GM13977 (cell line): ENCODE measurements at places on chromosomes 3 and 15.
A peak's percentile ranks its signal among the peaks of the same experiment; 100 is the strongest.

DNA sequence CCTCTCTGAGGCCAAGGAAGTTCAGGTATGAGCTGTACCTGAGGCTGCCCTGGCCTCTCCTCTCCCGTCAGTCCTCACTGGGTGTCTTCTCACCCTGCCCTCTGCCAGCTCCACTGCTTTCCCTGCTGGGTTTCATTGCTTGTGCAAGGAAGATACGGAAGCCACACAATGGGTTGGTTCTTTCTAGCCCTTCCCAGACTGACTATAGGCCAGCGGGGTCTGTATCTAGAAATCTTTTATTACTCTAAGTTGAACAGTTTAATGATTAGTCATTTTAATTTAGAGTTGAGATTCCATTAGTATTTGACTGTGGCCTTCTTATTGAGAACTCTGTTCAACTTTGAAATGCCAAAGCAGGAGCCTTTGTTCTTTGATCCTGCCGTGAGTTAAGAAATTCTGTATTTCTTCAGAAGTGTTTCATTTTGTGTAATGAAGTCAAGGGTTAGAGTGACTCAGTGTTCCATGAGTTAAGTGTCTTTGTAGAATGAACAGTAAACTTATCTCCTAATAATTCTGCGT is 16.2 kb downstream of the C3orf62 start:
- DNase-seq: no peak

GRCh38 chr15:88141269-88141889 is 115.2 kb downstream of the NTRK3 start:
- DNase-seq: no peak

GRCh38 chr3:50146316-50146901 is 8.7 kb upstream of the SEMA3F start:
- no peak for DNase-seq

DNA sequence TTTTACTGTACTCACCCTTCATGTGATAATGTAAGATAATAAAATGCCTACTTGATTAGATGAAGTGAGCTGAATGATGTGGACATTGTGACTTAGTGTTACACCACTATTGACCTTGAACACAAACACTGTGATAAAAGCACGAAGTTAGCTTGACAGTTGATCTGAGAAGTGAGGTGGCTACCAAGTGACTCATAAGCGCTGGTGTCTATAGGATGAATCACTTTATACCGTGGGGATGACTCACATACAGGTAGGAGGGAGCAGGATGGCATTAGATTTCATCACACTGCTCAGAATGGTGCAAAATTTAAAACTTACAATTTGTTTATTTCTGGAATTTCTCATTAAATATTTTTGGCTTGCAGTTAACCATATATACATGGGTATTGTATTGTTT is 174.7 kb upstream of the CNTN3 start:
- DNase-seq: no peak

GRCh38 chr3:188279502-188280335 is 125.8 kb downstream of the LPP start:
- DNase-seq: no peak

DNA sequence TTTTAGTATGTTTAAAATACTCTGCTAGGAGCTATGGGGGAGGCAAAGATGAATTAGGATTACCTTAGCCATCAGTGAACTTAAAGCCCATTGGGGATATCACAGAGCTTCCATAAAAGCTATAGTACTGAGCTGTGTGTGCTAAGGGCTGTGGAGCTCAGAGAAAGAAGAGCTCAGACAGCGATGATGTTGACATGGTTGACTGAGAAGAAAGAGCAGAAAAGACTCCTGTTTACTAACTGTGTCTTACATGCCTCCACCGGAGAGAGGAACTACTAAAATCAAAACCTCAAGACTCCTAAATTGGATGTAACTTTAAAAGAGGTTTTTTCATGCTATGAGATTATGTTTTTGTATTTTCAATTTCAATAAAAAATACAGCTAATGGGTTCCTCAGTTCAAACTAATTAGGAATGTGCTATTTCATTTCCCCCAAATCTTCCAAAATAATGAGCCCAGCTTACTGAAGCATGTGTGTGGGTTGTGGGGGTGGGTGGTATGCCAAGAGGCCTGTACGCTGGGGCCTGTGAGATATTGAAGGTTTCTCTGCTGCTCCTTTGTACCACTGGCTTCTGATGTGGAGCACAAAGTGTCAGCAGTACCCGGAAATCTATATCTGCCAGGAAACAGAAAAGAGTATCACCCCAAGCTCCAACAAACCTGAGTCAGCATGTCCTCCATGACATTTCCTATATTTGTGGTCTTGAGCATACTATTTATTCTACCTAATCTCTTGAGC is 22.7 kb downstream of the DGKG start:
- no peak for DNase-seq

GRCh38 chr3:151644986-151645385 is 88.7 kb upstream of the AADACL2 start:
- no peak for DNase-seq

DNA sequence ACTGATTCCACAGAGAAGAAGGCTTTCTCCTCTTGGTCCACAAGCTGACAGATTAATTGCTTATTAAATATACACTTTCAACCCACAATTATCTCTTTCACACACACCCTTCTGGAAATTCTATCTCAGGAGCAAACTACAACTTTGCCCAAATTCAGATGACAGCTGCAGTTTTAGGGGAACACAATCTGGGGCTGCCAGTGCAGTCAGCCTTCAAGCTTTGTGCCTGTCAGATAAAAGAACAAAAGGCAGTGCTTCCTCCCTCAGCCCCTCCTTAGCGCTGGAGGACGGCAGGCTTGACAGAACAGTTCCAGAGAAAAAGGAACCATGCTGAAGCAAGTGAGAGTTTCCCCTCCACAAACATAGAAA is 99.6 kb downstream of the TMCC1 start:
- peak; percentile 14 for DNase-seq

- DNase-seq: no peak
Measured at GRCh38 chr15:91345736-91346135, 245.7 kb downstream of the SV2B start.

- no peak for DNase-seq
Measured at GRCh38 chr15:69096626-69097025, 63.8 kb upstream of the GLCE start.

GRCh38 chr3:14265246-14265962 is 86.8 kb downstream of the LSM3 start:
- no peak for DNase-seq

- DNase-seq: no peak
Measured at GRCh38 chr3:183551930-183552329, 3.6 kb downstream of the KLHL6 start.

GRCh38 chr15:77457191-77457904 is 36.7 kb downstream of the HMG20A start:
- DNase-seq: no peak

GRCh38 chr3:118760585-118761290 is 273.9 kb downstream of the IGSF11 start:
- DNase-seq: peak; percentile 17

DNA sequence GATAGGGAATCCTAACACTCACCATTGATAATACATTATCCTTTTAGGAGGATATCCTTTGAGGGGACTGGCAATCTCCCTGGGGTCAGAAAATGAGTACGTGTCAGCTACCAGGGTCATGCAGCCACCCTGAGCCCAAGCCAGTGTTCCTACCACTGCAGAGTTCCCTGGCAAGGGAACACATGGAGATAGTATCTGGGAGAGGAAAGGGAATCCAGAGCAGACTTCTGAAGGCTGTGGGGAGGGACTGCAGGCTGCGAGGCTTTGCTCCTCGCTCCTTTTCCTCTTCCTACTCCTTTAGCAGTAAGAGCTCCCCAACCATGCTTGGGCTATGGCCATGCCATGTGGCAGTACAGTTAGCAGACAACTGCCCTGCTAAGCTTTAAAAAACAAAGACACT is 62.9 kb upstream of the TJP1 start:
- DNase-seq: no peak

DNA sequence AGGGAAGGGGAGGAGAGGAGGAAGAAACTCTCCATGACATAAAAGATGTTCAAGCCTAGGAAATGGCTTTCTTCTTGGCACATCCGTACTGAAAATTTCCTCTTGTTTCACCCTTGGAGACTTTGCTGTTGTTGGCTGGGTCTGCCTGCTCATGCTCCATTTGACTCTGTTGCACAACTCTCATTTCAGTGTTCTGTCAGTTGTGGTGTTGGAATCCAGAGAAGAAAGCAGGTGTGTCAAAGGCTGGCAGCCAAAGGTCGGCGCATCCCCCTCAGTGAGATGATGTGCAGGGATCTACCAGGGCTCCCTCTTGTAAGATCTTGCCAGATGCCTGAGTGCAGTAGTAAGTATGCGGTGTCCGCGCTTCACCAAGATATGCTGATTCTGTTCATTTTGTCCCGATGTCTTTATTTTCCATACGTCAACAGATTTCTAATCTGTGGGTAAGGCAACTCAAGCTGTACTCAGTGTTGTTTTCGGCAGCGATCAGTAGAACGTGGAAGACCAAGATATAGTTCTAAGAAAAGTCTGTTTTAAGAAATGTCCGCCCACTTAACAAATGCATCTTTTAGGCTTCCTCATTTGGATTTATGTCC is 265.2 kb upstream of the GOLGA6L4 start:
- no peak for DNase-seq

GRCh38 chr15:77040673-77041072 is 30.2 kb downstream of the TSPAN3 start:
- DNase-seq: peak; percentile 19

GRCh38 chr3:151976211-151977050 is 103.0 kb downstream of the SUCNR1 start:
- no peak for DNase-seq

- DNase-seq: no peak
Measured at GRCh38 chr3:156614642-156615511, 59.5 kb upstream of the TIPARP start.

GRCh38 chr15:98127586-98127985 is 167.1 kb downstream of the ARRDC4 start:
- DNase-seq: no peak

GRCh38 chr3:32413845-32414521 is 22.3 kb downstream of the CMTM7 start:
- DNase-seq: no peak

DNA sequence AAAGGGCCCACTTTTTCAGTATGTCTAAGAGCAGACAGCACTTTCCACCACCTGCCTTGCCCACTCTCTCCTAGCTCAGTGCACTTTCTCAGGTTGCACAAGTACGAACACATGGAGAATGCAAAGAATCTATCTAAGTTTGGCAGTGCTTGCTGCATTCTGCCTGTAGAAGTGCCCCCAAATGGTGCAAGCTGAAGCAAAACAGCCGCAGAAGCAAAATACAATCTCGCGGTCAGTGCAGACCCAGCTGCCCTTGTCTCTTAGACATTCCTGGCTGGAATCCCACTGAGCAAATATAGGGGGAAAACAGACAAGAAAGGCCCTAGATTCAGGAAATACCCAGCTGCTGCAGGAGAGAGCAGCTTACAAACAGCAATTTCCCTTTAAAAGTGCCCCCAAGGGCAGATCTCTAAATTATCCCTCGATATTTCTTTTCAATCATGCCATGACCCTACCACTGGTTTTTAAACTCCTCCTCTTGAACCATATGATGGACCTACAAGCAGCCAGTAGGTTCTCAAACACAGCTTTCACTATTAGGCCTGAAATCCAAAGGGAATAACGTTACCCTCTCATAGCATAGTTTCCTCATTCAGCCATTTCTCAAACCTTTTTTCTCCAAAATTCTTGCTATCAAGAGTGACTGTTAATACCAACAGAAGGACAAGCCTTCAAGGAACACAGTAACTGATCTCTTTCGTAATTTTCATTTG is 67.0 kb downstream of the TNIK start:
- DNase-seq: no peak

DNA sequence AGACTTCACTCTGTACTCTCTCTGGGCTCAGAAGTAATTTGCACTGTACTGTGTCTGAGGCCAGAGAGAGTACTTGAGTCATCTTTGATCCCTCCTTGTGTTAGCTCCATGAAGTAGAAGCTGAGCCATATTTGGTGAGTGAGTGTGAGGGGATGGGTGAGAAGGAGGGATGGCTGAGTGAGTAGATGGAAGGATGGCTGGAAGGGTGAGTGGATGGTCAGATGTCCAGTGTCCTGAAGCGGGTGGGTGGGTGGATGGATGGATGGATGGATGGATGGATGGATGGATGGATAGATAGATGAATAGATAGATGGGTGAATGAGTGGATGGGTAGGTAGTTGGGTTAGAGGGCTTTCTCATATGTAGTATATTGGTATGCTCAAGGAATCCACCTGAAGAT is 39.3 kb downstream of the FGD5 start:
- no peak for DNase-seq

- DNase-seq: no peak
Measured at GRCh38 chr3:193883551-193883950, 252.4 kb upstream of the HES1 start.

DNA sequence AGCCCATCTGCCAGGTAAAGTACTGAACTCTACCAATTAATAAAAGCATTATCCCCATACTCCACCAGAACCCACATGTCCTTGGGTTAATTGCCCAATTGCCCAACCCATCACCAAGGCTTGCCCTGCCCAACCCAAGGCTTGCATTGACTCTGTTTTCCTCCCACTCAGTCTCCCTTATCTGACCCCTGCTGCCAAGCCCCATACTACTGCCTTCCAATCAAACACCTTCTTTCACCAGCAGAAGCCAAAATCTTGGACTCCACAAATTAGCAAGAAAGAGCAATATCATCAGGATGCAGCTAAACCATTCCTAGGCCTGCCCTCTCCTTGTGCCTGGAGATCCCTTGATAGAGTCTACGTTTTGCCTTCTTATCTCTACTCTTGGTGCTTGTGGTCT is 602.9 kb downstream of the NTRK3 start:
- no peak for DNase-seq

DNA sequence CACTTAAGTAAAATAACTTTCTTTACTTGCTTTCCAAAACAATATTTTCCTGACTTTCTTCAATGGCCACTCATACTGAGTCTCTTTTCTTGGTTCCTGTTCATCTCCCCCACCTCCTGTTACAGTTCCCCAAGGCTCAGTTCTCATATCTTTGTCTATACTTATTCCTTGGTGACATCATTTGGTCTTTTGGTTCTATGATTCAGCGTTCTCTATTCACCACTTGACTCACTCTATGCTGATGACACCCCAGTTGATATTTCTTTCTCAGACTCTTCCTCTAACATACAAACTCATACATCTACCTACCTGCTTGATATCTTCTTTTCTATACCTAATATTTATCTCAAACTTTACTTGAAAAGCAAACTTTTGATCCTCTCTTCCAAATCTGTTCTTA is 85.0 kb upstream of the P3H2 start:
- DNase-seq: peak; percentile 59

- DNase-seq: no peak
Measured at GRCh38 chr3:123314359-123315270, 112.9 kb downstream of the SEC22A start.

DNA sequence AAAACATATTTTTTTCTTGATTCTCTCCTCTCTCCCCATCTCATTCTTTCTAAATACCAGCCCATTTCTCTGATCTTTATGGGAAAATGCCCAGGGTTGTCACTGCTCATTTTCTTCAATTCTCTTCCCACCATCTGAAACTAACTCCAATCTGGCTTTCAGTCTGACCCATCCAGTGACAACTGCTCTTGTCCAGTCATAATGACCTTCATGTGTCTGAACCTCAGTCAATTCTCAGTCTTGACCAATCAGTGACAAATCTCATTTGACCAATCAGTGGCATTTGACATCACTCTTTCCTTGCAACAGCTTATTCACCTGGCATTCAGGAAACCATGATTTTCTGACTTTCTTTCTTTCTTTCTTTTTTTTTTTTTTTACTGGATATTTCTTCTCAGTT is 15.1 kb downstream of the VEPH1 start:
- DNase-seq: no peak
